Inflammatory macrophage (primary cell): ENCODE measurements at places on chromosomes 2 and 18.
A peak's percentile ranks its signal among the peaks of the same experiment; 100 is the strongest.

DNA sequence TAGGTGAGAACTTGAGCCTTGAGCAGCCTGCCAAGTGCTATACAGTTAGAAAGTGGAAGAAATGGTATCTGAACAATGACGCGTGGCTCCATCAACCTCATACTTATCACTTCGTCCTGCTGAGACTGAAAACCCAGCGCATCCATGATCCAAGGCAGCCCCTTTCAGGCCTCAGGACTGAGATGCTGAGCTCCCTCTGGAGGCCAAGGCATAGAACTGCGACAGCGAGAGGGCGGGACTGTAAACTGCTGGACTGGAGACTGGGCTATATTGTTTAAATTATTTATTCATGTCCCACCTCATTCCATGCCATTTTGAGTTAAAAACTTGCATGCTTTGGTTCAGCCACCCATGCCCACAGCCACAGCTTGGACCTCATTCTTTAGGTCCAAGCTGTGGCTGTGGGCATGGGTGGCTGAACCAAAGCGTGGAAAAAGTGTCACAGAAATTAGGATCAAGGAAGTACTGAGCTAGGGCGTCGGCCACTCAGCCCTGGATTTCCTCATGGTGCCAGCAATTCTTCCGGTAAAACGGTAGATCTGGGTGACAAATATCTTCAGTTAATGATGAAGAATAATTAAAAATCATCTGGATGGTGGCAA, 195.5 kb downstream of the L3MBTL4 start:
- DNase-seq, result peak; percentile 21

- no peak for DNase-seq
Observed at GRCh38 chr2:29022679-29023078, 41.6 kb downstream of the TOGARAM2 start.

GRCh38 chr18:55592106-55592505, 4.1 kb upstream of the TCF4 start:
- no peak for DNase-seq

DNA sequence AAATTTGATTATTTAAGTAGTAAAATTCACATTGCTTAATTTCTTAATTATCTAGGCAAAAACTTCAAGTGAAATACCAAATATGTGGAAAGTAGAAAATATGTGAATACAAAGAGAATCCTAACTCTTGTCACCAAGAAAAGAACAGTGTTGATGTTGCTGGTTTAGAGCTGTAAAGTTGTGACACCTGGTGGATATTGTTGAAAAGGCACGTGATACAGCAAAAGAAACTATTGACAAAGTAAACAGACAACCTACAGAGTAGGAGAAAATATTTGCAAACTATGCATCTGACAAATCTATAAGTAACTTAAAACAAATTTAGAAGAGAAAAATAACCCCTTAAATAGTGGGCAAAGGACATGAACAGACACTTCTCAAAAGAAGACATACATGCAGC, 25.6 kb upstream of the ZC3H15 start:
- DNase-seq, result no peak

GRCh38 chr2:46915281-46915810, at the start of gene MCFD2:
Gene MCFD2, minus strand, starts transcription at chr2:46915806. Its CDS starts 6,635 bp downstream, at chr2:46909171.
- no peak for DNase-seq

- peak; percentile 96 for DNase-seq
Observed at GRCh38 chr2:106537047-106537446, 49.9 kb downstream of the CD8B2 start.

DNA sequence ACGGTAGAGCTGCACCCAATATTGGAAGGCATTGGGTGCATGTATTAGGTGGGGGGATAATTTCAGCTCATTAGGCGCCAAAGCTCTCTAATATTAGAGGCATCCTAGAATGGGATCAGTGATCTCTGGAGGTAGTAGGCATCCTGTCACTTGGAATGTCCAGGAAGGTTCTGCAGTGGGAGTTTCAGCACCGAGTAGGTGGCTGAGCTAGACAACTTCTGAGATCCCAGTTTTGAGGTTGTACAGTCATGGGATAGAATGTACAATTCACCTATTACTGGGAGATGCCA, 210.9 kb downstream of the MYCN start:
- DNase-seq, result no peak

DNA sequence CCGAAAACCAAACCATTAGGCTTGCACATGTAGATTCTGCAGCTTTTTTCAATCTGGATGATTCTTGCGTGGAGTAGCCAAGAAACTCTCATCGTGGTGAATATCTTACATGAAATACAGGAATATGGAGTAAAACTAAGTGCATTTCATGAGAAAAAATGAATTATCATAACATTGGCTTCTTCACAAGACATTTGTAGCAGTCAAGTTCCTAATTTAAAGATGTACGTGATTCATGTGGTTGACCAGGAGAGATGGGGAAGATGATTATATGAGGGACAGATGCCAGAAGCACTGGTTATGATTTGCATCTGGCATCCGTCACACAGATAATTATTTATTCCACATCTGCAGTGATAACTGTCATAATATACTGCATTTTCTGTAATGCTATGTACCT, 90.4 kb downstream of the ANTXR1 start:
- DNase-seq, result no peak

GRCh38 chr2:191150600-191151330, at the start of gene STAT4:
Gene STAT4, minus strand, starts transcription at chr2:191150994. Its CDS starts 2,791 bp downstream, at chr2:191148203.
- DNase-seq, result peak; percentile 72

DNA sequence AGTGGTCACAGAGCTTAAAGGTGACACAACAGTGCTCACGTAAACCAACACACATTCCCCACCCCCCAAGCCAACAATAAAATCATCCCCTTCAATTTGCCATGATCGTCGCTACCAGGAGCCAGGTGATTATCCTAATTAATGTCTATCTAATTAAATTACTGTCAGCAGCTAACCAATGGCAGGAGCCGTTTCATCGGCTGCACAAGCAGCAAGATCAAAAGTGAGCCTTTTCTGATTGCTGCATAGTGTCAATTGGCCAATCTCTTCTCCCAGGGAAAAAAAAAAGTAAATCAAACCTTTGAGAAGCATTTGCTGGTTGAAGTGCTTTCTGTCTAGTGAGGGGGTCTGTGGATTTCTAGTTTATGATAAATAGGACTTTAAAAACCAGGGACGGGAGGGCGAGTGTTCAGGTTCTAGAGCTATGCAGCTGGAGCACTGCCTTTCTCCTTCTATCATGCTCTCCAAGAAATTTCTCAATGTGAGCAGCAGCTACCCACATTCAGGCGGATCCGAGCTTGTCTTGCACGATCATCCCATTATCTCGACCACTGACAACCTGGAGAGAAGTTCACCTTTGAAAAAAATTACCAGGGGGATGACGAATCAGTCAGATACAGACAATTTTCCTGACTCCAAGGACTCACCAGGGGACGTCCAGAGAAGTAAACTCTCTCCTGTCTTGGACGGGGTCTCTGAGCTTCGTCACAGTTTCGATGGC, at the start of gene TBR1:
Gene TBR1 (plus strand): TSS at position 311 of the 721 bp plus-strand sequence. CDS start 114 bp downstream, at position 425.
- DNase-seq, result no peak

DNA sequence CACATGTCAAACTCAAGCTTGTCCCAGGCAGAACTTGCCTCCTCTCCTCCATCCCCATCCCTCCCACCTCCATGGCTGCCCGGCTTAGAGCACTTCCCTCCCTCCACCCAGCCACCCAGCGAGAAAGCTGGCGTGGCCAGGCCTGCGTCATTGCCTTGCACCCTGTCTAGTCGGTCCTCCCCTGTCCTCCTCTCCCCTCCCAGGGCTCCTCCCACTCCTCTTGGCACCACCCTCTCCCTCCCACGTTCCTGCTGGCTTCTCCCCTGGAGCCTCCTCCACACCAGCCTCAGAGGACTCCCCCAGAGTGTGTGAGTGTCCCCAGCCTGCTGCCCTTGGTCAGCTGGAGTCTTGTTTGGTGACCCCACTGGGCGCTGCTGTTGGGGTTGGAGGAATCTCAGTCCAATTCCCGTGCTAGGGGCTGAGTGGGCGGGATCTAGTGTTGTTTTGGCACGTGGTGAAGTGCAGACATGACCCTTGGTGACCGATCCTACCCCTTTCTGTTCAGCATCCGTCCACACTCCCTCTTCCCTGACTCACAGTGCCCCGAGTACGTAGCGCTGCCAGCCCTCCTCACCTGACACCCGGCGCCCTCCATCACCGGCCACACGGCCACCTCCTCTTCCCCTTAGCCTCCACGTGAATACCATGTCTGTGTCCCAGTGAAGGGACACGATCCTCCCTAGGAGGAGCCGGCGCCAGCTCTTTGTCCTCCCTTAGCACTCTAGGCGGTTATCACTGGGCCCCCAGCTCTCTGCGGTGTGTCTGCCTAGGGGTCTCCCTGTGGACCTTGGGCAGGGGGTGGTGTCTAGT, 41.4 kb downstream of the ATP6V1C2 start:
- DNase-seq, result peak; percentile 2

DNA sequence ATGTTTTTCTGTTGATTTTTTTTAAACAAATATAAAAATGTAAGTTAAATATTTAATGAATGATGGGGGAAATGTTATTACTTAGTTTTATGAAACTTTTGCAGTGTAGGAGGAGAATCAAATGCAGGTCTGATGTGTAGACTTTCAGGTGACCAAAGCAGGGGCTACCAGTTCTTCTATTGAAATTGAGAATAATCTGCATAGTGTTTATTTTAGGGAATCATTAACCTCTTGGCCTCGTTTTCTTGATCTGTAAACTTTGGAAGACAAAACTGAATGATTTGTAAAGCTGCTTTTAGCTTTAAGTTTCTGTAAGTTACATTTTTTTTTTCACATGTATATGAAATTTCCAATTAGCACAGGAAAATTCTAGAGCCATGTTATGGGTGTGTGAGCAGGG, 99.2 kb downstream of the R3HDM1 start:
- no peak for DNase-seq

DNA sequence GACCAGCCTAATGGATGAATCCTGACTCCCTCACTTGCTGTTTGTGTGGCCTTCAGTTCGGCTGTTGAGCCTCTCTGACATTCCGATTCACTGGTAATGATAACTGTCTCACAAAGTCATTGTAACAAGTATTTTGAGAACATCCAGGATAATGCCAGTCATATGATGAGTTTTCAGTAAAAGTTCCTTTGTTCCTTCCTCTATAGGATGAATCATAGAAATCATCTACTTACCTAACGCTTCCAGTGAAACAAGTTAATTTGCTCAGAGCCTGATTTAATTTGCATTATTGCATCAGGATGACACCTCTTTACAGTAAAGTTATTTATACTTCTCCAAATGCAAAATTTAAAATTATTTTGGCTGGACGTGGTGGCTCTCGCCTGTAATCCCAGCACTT, 32.0 kb downstream of the RAB31 start:
- peak; percentile 61 for DNase-seq

DNA sequence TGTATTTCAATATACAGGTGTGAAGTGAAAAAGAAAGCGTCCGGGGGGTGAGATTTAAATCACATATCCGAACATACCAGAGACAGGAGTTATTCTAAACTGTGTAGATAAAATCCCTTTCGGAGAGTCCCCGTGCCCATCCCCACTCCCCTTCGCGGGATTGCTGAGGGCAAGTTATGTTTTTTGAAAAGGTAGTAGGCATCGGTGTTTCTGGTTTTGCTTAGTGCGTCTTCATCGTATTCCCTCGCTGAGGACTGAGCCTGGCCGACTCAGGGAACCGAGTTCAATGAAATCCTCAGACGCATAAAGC, 583.4 kb downstream of the ZEB2 start:
- DNase-seq, result no peak

DNA sequence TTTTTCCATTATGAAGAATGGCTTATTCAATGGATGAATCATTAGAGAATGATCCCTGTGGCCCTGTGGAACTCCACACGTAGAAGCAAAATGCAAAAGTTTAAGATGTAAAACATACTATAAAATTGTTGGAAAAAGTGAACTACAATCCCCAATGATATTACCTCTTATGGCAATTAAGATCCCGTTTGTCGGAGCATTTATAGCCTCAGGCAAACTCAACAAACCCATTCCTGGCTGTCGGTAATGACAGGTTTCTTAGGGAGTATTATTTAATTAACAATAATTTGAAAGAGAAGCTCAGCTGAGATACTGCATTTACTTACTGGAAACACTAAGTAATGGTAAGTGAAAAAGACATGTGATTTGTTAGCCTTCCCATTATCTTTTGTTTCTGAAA, 138.3 kb downstream of the CDH20 start:
- DNase-seq, result no peak

- DNase-seq, result no peak
Observed at GRCh38 chr2:20467789-20468548, 21.1 kb downstream of the RHOB start.

- no peak for DNase-seq
Observed at GRCh38 chr2:200380833-200381542, 74.5 kb downstream of the SPATS2L start.
